Brain microvascular endothelial cell (primary cell): ENCODE measurements at places on chromosomes 13 and 19.

DNA sequence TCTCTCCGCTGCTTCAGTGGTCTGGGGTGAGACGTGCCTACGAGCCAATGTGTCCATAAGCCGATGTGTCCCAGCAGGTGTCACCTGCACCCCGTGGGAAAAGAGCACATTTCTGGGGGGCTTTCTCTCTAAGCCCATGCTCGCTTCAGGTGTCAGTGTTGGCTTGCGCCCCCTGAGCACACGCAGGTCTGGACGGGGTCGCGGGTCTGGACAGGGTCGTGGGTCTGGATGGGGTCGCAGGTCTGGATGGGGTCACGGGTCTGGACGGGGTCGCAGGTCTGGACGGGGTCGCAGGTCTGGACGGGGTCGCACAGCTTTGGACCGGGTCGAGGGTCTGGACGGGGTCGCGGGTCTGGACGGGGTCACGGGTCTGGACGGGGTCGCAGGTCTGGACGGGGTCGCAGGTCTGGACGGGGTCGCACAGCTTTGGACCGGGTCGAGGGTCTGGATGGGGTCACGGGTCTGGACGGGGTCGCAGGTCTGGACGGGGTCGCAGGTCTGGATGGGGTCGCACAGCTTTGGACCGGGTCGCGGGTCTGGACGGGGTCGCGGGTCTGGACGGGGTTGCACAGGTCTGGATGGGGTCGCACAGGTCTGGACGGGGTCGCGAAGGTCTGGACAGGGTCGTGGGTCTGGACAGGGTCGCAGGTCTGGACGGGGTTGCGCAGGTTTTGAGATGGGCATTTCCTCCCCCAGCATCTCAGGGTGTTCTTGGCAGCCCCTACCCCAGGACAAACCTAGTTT is 24.5 kb upstream of the TFDP1 start:
- DNase-seq: no peak

- DNase-seq: no peak
Observed at GRCh38 chr13:44874886-44875630, 114.2 kb downstream of the NUFIP1 start.

- DNase-seq: no peak
Observed at GRCh38 chr13:25707726-25708125, 336.0 kb downstream of the ATP8A2 start.

DNA sequence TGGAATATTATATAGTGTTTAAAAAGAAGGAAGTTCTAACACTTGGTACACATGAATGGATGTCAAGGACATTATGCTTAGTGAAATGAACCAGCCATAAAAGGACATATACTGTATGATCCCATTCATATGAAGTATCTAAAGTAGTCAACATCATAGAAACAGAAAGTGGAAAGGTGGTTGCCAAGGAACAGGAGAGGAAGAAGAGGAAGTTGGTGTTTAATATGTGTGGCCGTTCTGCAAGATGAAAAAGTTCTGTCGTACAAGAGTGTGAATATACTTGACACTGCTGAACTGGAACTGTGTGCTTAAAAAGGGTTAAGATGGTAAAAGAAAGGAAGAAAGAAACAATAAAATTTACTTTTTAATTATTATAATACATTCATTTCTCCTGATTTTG is 33.1 kb upstream of the C1QTNF9 start:
- no peak for DNase-seq

DNA sequence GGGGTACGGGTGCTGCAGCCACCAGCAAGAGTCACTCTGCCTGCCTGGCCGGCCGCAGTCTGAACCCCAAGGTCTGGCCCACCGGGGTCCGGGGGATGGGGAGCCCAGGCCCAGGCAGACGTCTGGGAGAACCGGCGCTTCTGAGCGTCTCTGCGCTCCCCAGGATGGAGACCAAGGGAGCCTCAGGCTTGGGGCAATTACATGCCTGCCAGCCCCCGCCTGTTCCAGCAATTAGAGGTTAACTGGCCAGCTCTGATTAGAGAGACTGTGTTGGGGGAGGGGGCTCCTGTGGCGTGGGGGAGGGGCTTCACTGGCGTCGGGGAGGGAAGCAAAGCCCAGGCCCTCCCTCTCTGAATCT is 11.9 kb downstream of the MEIS3 start:
- no peak for DNase-seq

- no peak for DNase-seq
Observed at GRCh38 chr13:83829810-83830209, 52.5 kb downstream of the SLITRK1 start.

DNA sequence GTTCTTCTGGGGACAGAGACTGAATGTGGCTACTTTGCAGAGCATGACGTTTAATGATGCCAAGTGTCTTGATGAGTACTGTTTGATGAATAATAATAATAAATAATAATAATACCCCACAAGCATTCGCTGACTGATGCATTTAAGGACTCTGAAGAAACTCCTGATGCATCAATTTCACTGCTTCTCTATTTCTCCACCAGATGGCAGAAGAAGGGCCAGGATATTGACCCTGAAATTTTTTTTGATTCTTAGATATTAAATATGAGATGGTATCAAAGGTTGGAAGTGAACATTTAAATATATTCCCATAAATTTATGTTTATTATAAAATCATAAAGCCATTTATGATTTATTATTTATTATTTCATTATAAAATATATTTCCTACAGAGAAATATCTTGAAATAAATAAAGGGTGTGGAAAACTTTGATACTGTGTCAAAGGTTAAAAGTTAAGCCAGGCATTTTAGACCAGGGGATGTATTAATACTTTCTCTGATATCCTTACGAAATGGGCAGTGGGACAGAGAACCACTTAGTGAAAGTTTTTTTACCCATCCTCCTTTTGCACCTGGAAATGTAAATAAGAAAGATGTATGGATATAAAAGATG is 170.9 kb downstream of the LACC1 start:
- peak; percentile 42 for DNase-seq

DNA sequence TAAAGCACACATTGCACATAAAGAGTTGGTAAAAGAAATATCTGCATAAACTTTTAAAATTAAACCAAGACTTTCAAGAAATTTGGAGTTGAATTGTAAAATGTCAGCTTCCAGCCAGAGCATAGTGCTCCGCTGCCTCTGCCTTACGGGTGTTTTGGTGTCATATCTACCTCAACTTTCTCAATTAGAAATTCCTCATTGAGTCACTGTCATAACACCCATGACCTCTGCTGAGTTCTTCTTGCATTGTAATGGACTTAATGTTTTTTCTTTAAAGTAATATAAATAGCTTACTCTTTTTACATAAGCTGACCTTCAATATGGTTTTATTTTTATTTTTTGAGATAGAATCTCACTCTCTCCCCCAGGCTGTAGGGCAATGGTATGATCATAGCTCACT is 551.0 kb upstream of the NBEA start:
- DNase-seq: peak; percentile 60

DNA sequence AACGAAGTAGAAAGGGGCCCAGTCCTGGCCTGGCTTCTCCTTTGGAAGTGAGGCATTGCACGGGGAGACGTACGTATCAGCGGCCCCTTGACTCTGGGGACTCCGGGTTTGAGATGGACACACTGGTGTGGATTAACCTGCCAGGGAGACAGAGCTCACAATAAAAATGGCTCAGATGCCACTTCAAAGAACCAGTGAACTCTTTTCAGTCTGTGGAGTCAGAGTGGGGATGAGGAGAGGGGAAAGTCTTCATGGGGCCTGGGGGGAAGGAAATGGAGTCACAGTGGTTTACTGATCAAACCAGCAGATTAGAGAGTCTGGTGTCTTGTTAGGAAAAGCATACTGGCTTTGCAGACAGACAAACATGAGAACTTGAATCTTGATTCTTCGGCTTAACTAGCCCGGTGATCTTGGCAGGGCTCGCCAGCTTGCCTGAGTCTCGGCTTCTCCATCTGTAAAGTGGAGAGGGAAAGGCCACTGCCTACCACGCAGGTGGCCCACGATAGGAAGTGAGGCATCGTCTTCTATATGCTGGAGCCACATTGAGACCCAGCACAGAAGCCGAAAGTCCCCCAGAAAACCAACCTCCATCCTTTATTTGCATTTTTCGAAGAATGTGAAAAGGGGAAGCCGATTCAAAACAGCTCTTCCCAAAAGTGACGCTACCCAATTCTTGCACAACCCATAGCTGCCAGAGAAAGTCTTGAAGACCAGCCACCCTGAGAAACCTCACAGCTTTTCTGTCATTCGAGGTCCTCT is at the start of gene FFAR1:
TSS of gene FFAR1 (plus strand) at position 732 of the 759 bp plus-strand sequence. CDS start 3,650 bp downstream, outside the sequence.
- no peak for DNase-seq
